ENCODE measurements at places on chromosomes 1 and 21.

- H3K4me3 ChIP-seq, result no peak overlapping the region
- H3K4me1 ChIP-seq, result no peaks in the 10 kb centered on the region
- DNase-seq, result no peak
- H3K27ac ChIP-seq, result no peak overlapping the region
Measured at GRCh38 chr1:31809698-31810097, 6.1 kb downstream of the SPOCD1 start.

DNA sequence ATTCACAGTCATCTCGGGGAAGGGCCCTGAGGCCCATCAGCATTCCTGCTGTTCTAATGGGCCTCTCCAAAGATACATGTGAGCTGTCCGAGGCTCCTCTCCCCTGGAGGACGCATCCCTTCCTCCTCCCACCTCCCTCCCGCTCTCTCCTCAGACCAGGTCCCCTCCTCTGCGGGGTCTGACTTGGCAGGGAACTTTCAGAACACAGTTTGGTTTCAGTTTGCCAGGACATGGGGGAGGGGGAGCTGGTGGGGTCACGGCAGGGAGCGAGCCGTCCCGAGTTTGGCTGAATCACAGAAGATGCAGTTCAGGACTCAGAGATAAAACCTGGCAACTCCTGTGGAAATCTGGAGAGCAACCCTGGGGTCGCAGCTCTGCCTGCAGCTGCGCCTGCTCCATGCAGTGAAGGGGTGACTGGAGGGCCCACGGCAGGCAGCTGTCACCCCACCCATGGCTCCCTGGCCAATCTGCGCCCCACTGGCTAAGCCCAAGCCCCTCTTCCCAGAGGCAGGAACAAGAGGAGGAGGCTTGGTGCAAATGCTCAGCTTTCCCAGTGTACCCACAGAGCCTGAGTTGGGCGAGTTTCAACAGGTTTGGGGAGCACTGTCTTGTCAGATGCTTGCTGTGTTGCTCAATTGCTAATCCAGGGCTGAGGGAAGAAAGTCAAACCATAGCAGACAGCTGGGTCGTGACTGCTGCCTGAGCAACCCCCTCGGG is 5.7 kb downstream of the WNT4 start:
- H3K27me3 ChIP-seq, result peaks cover 8% of the 10 kb centered on the region
- no peak for DNase-seq
- no peak overlapping the region for H3K4me3 ChIP-seq
- no peaks in the 10 kb centered on the region for H3K36me3 ChIP-seq
- no peak overlapping the region for H3K27ac ChIP-seq

GRCh38 chr21:41812679-41813078 is 45.8 kb upstream of the RIPK4 start:
- no peak overlapping the region for H3K4me3 ChIP-seq
- no peaks in the 10 kb centered on the region for H3K4me1 ChIP-seq
- H3K27me3 ChIP-seq, result no peaks in the 10 kb centered on the region
- no peaks in the 10 kb centered on the region for H3K36me3 ChIP-seq

GRCh38 chr1:211938561-211938997 is 96.8 kb downstream of the INTS7 start:
- H3K4me1 ChIP-seq, result no peaks in the 10 kb centered on the region
- H3K4me3 ChIP-seq, result no peak overlapping the region
- no peak for DNase-seq
- no peak overlapping the region for H3K27ac ChIP-seq
- no peaks in the 10 kb centered on the region for H3K36me3 ChIP-seq

DNA sequence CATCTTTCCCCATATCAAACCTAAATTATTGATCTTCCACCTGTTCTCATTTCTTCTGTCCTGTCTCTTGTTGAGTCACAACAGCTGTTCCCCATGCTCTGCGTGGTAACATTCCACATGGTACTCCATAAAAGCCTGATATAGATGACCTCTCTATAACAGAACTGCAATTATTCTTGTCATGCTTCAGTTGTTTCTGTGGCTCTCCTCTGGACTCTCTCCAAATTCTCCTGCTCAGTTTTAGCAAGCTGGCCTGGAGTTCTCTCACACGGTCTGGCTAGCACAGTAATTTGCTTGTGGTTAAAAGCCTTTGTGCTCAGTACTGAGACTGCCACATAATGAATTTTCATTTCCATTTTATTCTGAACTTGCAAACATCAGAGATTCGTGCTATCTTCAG is 10.6 kb upstream of the LRRC39 start:
- no peaks in the 10 kb centered on the region for H3K4me1 ChIP-seq
- H3K27me3 ChIP-seq, result no peaks in the 10 kb centered on the region
- no peaks in the 10 kb centered on the region for H3K36me3 ChIP-seq

- H3K27ac ChIP-seq, result no peak overlapping the region
- H3K36me3 ChIP-seq, result peaks cover 4% of the 10 kb centered on the region
- H3K4me3 ChIP-seq, result peak overlapping the region; percentile 80
- no peaks in the 10 kb centered on the region for H3K4me1 ChIP-seq
- no peak for DNase-seq
Measured at GRCh38 chr1:25246600-25247023, 642 bp downstream of the RSRP1 start.

GRCh38 chr1:32757213-32757895 is 54.8 kb upstream of the SYNC start:
- H3K4me3 ChIP-seq, result no peak overlapping the region
- H3K27ac ChIP-seq, result no peak overlapping the region
- DNase-seq, result no peak
- no peaks in the 10 kb centered on the region for H3K27me3 ChIP-seq

DNA sequence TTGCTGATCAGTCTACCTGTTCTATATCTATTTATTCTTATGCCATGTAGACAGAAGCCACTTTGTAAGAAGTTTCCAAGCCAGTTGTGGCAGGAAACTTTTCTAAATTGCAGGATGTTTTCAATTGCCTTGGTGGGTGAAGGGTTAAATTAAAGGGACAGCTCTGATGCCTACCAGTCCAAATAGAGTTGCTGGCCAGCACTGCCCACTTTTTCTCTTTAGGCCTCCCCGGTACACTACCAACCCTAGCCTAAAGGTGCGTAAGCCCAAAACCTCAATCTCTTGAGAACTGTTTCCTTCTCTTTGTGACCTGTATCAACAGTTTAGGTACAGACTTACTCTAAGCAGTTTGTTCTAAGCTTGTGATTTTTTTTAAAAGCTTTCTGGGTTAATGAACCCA is 15.5 kb downstream of the SUSD4 start:
- H3K4me1 ChIP-seq, result no peaks in the 10 kb centered on the region
- H3K27ac ChIP-seq, result no peak overlapping the region
- H3K4me3 ChIP-seq, result no peak overlapping the region

GRCh38 chr1:16017076-16017460 is 775 bp downstream of the HSPB7 start:
- no peak for DNase-seq
- no peaks in the 10 kb centered on the region for H3K36me3 ChIP-seq
- peaks cover 13% of the 10 kb centered on the region for H3K4me1 ChIP-seq
- no peak overlapping the region for H3K4me3 ChIP-seq
- H3K27me3 ChIP-seq, result no peaks in the 10 kb centered on the region

DNA sequence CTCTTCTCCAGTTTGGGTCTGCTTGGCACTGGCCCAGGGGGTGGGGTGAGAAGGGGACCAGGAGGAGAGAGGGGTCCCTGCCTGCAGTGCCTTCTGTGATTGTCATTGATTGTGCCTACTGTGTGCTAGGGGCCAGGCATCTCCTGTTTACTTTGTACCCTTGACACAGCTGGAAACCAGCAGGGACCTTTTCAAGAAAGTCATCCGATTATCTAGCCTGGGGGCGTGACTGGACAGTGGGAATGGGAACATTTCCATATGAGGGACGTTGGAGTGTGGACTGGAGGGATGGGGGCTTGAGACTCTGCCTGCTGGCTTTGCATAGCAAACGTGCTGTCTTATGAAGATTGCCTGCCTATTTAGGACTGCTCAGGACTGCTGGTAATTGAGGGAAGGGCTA is 19.8 kb upstream of the DMBX1 start:
- no peaks in the 10 kb centered on the region for H3K36me3 ChIP-seq
- peaks cover 21% of the 10 kb centered on the region for H3K27me3 ChIP-seq
- H3K4me1 ChIP-seq, result peaks cover 6% of the 10 kb centered on the region

DNA sequence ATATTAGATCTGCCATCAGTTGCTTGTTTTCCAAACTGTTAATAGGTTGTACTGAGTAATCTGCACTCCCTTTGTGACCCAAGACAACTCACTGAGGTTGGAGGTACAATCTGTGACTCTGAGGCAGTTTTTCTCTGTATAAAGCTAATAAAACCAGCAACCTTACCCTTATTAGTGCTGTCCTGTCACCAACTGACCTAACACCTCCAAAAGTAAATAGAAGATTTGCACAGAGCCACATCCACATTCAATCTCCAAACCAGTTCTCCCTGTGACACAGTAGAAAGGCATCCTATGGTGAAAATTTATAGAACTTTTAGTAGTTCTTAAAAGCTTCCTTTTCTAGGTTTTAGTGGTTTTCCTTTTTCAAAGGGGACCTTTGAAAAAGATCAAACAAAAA is 140.4 kb upstream of the ADGRL2 start:
- no peak overlapping the region for H3K27ac ChIP-seq
- H3K27me3 ChIP-seq, result no peaks in the 10 kb centered on the region
- H3K4me1 ChIP-seq, result no peaks in the 10 kb centered on the region

DNA sequence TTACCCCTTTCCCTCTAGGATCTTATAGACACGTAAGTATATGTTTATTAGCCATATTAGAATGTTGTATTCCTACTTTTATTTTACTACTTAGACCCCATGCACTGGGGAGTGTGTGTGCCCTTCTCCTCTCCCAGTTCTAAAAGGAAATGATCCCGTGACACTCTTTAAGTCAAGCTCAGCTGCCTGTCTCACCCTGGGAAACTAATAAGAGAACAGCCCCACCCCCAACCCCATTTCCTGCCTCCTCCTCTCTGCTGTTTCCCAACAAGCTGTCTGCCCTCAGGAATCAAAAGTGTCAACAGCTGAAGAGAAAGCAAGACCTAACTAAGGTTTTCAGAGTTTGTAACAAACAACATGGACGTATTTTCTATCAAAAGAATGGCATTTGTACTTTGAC is 92.6 kb upstream of the VAV3 start:
- H3K4me3 ChIP-seq, result no peak overlapping the region
- peaks cover 3% of the 10 kb centered on the region for H3K4me1 ChIP-seq
- H3K27me3 ChIP-seq, result no peaks in the 10 kb centered on the region
- no peak for DNase-seq

DNA sequence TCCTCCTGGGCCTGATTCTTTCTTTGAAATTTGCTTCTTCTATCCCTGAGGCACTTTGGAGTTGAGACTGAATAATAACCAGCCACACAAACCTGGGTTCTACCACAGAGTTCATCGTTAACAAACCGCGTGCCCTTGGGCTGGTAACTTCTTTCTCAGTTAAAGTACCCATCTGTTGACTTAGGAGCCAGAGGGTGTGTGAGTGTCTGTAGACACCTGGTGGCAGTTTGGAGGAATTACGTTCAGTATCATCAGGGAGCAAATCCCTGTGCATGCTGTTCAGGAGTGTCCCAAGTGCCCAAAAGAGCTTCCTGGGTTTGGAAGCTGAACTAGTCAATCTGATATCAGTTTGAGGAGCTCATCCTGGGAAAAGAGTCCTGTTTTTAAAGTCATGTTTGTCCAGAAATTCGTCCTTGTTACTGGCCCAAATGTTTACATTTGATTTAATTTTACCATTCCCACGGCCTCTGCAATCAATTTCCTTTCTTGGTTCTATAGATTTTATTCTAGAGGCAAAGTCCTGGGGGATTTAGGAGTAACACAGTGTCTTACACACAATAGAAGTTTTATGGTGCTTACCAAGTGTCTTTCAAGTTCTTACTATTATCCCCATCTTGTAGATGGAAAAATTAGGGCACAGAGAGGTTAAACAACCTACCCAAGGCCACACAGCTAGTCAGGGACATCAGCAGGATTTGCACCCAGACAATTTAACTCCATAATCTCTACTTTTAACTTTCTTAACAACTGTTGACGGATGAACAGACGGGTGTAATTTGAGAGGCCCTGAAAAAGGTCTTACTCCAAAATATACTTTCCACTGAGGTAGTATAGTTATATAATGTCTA is 26.7 kb upstream of the RPTN start:
- no peaks in the 10 kb centered on the region for H3K36me3 ChIP-seq
- H3K27ac ChIP-seq, result no peak overlapping the region
- no peak for DNase-seq
- H3K27me3 ChIP-seq, result no peaks in the 10 kb centered on the region
- no peak overlapping the region for H3K4me3 ChIP-seq

DNA sequence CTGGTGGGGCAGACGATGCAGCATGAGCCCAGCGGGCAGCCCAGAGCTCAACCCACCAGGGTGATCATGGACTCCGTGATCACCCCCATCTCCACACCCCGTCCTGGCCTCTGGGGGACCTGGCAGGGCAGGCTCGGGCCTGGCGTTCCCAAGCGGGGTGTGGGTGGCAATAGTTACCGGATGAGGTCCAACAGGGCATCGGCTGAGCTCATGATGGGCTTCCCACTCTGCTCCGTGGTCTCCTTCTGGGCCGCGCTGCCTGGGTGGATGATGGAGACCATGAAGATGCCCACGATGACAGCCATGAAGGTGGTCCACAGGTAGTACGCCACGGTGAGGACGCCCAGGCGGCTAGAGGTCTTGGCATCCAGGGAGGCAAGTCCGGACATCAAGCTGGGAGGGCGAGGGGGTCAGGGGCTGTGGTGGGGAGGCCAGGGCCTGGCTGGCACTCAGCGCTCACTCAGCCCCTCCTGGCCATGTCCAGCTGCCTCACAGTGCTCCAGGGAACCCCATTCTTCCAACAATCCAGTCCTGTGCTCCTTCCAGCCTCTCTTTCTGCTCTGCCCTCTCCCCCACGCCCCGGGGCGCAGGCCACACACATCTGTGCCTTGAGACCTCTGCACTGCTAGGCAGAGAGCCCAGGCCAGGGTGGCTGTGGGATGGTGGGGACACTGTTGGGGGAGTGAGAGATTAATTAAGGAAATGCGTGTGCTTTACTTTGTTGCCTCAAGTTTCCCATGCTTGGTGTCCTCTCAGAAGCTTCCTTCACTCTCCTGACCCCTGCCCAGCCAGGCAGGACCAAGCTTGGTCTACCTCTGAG is 27.6 kb downstream of the SLC1A7 start:
- peaks cover 8% of the 10 kb centered on the region for H3K4me1 ChIP-seq
- H3K4me3 ChIP-seq, result no peak overlapping the region
- no peak for DNase-seq
- H3K27me3 ChIP-seq, result no peaks in the 10 kb centered on the region
- H3K36me3 ChIP-seq, result no peaks in the 10 kb centered on the region
- no peak overlapping the region for H3K27ac ChIP-seq

DNA sequence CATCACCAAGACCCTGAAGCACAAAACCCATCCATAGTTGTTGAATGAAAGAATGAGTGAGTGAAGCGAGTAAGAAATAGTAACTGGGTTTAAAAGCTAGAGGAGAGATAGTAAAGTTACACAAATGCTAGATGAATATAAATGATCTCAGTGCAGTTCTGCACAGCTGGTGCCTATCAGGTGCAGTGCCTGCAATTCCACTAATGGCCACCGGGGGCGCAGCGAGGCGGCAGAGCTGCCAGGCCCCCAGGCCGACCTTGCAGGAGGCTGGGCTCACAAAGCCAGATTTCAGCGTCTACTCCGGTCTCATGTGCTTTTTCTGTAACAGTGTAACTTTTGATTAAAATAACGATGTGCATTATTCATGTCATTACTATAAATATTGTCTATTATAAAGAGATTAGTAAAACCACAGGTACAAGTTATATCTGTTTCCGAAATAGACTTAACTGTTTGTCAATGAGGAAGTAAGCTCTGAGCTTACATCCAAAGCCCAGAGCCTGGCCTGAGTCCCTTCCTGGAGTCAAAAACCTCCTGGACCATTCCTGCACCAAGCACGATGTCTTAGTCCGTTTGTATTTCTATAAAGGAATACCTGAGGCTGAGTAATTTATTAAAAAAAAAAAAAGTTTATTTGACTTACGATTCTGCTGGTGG is 477.6 kb downstream of the NPHP4 start:
- H3K4me1 ChIP-seq, result no peaks in the 10 kb centered on the region
- no peak for DNase-seq
- H3K36me3 ChIP-seq, result no peaks in the 10 kb centered on the region
- no peak overlapping the region for H3K27ac ChIP-seq
- no peaks in the 10 kb centered on the region for H3K27me3 ChIP-seq
- H3K4me3 ChIP-seq, result no peak overlapping the region
